ENCODE measurements at places on chromosomes 3 and 15.

DNA sequence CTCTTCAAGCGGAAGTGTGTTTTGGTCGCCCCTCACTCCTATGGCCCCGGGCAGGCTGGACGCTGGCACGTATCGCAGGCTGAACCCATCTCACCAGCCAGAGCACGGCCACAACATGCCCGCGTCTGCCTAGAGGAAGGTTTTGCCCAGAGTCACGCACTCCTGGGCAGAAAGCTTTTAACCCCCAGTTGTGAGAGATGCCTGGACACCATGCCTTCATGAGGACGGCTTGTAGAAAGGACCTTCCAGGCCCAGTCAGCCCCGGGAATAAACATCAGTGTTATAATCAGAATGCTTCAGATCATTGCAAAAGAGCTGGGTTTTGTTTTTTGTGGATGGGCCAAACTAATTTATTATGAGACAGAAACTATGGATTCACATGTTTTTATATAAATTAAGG lies 16.5 kb downstream of the CYFIP1 start:
- DNase-seq, result no peak

- peak; percentile 33 for DNase-seq
These were observed 22.4 kb downstream of the KCNMB2 start for GRCh38 chr3:178558637-178559036.

GRCh38 chr3:567488-568185 lies 371.1 kb downstream of the CHL1 start:
- DNase-seq, result no peak

DNA sequence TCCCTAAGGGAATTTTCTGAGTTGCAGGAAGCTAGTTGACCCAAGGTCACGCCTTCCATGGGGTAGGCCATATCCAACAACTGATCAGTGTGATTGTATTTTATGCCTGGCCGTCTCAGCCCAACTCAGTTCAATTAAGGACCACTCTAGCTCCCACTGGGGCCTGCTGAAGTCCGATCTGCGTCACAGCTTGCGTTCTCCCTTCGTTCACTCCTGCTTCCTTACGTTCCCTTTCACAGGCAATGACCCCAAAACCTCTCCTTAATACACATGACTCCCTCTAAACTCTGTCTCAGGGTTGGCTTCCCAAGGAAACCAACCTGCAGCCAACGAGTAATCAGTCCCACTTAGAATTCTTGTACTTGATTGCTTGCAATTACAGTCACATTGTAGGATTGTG lies 428.0 kb downstream of the RBMS3 start:
- no peak for DNase-seq

- DNase-seq, result no peak
These were observed 502.4 kb downstream of the LPP start for GRCh38 chr3:188656196-188656982.

DNA sequence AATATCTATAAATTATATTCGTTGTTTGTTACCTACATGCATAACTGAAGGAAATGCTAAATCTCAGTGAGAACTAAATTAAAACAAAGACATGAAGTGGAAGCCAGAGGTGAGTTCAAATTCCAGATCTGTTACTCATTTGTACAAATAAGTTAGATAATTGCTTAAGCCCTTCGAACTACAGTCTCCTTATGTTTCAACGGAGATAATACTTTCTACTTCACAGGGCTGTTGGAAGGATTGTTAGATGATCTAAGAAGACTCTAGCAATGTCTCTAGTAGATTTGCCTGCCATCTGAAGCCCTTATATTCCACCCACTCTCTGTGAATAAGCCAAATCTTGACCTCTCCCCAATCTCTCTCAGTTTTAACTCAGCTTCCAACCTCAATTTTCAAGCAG lies 125.8 kb downstream of the P2RY1 start:
- DNase-seq, result no peak

- DNase-seq, result no peak
These were observed 19.2 kb downstream of the RARRES1 start for GRCh38 chr3:158713094-158713499.

GRCh38 chr3:85342915-85343314 lies 384.1 kb downstream of the CADM2 start:
- peak; percentile 14 for DNase-seq

DNA sequence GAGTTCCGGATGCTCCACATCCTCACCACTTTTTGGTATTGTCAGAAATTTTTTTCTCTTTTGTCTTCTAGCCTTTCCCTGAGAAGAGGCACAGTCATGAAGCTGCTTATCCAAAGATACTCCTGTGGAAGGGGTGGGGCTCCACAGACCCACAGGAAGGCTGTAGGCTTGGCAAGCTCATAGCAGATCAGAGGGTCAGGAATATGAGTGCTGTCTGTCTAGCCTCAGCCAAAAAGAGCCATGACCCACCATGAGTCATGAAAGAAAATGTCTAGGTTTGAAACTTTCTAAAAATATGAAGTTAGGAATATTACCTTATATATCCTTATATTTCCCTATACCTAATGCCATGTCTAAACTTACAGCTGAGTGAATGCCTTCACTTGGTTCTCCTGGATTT lies 118.2 kb upstream of the THBS1 start:
- DNase-seq, result no peak

DNA sequence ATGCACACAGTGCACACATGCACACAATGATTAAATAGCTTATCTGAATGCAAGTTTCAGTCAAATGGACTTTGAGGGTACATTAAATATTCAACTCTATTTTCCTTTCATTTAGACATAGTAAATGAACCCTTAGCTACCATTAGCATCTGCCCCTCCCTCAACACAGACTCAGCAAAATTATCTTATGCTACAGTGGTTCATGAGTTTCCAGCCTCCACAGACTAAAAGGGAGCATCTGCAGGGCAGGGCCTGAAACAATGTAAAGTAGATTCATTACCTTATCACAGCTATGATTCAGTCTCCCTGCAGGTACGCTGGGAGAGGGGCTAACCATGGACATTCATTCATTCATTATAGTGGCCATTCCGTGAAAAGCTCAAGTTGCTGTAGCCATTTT lies 329.1 kb downstream of the VGLL3 start:
- DNase-seq, result no peak

DNA sequence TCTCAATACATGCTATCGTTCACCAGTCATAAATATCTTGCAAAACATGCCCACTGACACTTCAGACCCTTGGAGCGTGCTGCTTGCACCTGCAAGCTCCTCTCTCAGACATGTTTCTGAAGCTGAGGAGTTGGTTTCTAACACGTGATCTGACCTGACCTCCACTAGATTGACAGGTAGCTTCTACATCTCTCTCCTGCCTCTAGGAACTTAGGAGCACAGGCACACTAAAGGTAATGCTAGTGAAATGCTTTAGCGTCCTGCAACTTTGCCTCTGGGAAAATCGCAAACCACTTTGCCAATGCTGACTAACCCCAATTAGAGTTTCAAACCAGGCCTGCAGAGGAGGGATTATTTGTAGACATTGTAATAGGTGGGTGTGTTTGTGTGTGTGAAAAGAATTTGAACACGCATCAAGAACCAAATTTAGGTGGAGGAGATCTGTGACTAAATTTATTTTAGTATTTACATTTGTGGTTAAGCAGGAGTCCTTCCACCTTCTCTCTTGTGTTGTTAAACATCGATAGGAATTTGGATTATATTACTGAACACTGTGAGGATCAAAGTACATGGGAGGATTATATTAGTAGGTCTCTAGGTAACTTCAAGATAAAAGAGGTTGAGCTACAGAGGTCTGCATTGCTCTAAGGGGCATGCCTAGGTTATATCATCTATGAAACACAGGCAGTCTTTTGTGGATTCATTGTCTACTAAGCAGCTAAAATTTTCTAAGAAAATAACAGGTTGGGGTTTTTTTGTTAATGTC lies 86.7 kb upstream of the ZBED2 start:
- no peak for DNase-seq

GRCh38 chr3:86995537-86995936 lies 4.6 kb upstream of the VGLL3 start:
- no peak for DNase-seq

DNA sequence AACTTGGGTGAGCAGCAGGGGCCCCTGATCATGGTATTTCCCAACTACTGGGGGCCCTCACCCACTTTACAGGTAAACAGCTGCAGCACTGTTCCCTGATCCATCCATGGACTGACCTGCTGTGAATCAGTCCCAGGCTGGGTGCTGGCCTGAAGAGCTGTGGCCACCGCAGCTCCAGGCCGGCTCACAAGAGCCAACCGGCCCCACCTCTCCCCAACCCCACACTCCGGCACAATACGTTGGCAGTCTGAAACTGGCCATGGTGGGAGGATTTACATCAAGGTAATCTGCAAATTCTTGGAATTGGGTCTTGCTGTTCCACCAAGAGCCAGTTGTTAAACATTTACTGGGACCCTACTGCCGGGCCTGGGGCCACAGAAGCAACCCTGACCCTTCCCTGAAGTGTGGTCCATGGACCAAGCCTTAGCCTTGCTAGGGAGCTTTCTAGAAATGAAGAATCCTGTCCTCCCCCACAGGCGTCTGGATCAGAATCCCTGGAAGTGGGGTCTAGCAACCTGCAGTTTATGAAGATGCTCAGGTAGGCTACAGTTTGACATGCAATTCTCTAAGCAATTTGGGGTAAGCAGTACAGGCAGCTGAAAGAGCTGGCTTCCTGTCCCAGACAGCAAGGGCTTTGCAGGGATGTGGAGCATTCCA lies 3.7 kb downstream of the SLC6A20 start:
- no peak for DNase-seq

DNA sequence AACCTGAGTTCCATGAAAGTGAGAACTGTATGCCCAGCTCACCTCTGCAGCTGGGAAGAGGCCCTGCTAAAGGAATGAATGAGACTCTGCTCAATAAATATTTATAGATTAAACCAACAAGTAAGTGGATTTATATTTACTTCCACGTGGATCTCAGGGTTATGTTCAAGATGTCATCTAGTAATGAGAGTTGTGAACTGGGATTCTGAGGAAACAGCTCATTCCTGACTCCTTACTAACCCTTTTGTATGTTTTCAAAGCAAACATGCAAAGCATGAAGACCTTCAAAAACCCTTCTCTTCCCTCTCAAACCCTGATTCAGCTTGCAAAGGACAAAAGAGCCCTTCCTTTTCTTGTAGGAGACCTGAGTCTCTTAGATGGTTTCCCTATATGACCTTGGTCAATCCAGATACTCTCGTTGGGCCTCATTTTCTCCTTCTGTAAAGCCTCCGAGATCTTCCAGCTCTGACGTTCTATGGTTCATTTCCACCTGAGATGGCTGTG lies 53.4 kb downstream of the LSM3 start:
- no peak for DNase-seq

DNA sequence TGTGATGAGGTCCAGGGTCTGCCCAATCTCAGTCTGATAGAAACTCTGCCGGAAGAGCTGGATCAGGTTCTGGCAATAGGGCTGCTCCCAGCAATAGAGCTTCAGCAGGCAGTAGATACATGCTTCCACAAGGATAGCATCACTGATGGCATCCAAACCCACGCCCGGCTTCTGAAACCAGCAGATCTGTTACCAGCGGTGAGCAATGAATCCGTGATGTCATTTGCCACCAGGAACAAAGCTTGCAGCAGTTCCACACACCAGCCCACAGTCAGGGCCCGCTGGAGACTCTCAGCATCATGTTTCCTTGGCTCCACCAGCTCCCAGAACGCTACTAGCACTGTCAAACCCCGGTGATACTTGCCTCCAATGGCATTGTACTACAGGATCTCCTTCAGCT lies 19.3 kb upstream of the TTBK2 start:
- no peak for DNase-seq

- DNase-seq, result no peak
These were observed 125.2 kb downstream of the OCA2 start for GRCh38 chr15:27973886-27974285.

DNA sequence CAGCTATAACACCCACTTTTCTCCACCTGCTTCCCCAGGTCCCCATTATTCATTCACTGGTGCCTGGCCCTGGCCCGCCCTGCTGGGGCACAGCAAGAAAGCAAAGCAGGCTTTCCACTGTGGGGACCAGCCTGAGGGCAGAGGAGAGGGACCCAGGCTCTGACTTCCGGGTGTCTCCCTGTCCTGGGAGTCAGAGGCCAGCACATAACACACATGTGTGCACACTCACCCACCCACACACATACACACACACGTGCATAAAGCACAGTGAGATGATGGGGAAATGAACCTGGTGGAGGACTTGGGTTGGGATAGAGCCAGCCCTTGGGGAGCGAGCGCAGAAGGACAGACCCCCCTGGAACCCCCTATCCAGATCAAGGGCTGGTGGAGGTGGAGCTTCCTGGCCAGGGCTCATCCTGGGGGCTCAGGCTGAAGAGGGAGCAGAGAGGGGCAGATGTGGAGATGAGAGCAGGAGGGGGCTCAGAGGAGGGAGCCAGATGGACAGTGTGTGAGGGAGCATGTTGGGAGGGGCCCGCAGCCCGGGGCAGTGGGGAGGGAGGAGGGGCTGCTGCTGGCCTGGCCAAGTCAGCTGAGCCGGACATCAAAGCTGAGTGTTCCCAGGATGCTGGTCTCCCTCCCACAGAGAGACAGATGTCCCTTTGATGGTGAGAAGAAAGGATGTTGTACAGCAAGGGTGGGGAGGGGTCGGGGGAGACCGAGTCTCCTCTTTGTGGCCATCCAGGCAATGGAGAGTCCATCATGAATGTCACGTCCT lies 78.2 kb downstream of the LINGO1 start:
- DNase-seq, result no peak
